ENCODE measurements at places on chromosomes 16 and 17.

DNA sequence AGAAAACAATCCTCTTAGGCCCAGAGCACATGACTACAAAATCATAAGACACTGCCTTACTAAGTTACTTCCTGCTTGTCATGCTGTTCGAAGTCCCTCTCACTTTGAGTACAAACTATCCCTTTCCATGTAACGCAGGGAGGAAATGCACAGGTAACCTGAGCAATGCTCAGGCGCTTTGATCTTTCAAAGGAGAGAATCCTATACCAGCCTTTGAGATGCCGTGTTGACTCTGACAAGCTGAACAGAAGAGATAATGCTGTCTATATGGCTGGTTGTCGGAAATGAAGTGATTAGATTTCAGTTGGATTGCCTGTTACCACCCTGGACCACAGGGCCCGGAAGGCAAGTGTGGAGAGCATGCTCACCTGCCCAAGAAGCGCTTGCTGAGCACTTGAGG is 75.9 kb downstream of the CDH11 start:
- DNase-seq, result no peak

GRCh38 chr17:77439189-77440018 is 298.6 kb downstream of the SEC14L1 start:
- DNase-seq, result no peak

- peak; percentile 13 for DNase-seq
These were observed 19.6 kb downstream of the CLUAP1 start for GRCh38 chr16:3520413-3520812.

DNA sequence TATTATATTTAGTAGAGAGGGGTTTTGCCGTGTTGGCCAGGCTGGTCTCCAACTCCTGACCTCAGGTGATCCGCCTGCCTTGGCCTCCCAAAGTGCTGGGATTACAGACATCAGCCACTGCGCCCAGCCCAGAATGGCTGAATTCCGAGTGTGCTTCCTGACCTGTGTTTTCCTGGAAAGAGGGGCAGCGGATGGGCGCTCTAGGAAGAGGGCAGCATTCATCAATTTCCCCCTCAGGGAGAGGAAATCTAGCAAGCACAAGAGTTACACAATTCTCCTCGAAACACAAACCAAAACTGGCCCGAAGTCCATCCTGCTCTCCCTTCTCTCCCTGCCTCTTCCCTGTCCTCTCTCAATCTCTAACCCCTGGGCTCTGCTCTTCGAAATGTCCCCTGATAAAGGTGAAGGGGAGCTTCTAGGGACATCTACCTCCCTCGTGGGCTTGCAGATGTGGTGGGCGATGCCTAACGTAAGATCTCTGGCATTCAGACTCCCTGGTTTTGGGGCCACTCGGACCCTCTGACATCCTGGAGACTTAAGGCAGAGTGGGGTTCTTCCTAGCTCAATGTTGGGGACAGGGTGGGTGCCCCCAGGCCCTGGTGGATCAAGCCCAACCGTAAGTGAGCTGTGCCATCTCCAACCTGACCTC is 1.0 kb downstream of the IL27 start:
- no peak for DNase-seq

GRCh38 chr17:37743875-37744632 is 805 bp downstream of the HNF1B start:
- DNase-seq, result no peak

DNA sequence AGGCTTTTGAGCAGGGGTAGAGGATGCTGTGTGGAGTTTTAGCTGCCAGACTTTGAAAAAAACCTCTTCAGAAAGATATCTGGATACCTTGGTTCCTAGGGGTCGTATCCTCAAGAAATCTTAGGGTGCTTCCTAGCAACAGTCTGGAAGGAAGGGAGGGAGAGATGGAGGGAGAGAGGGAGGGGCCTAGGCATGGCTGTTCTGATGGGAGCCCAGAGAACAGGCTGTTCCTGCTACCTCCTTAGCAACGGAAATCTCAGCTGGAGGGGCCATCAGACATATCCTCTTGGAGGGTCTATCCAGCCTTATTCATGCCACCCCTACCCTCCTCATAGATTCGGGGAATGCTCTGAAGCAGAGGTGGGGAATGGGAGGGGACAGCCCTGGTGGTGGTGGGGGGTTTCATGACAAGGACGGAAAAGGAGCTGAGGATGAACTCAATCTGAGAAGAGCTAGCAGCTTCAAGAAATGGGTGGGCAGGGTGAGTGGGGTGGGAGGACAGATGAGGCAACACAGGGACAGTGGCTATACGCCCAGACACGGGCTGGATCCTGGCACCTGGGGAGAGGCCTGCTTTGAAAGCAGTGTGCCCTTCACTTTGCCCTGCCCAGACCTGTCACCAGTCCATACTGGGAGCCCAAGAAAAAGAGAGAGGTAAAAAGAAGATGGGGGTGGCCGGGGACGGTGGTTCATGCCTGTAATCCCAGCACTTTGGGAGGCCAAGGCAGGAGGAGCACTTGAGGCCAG is 2.9 kb upstream of the THRA start:
- DNase-seq, result no peak

- DNase-seq, result peak; percentile 47
These were observed 70.6 kb downstream of the CYB5B start for GRCh38 chr16:69494991-69495392.

DNA sequence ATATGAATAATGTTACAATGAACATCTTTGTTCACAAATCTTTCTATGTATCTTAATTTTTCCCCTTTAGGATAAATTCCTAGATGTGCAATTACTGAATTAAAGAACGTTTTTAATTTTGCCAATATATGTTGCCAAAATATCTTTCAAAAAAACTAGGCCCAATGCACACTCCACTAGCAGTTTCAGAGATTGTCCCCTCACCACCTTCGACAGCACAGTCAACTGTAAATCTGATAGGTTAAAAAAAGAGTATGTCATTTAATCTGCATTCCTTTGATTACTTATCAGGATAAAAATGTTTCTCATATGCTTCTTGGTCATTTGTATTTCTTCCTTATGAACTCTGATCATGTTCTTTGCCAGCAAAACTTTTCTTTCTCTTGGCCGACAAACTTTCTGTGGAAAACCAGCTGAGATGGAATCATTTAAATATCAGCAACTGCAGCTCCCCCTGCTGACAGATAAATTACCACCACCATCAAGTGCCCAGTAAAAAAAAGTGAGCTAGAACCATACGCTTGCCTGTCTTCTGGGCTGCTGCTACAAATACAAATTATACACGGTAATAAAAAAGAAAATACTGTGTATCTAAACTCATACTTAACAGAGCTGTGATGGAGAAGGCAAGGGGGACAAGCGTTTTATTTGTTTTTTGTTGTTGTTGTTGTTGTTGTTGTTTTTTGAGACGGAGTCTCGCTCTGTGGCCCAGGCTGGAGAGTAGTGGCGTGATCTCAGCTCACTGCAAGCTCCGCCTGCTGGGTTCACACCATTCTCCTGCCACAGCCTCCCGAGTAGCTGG is 19.6 kb upstream of the KANSL1 start:
- peak; percentile 91 for DNase-seq

DNA sequence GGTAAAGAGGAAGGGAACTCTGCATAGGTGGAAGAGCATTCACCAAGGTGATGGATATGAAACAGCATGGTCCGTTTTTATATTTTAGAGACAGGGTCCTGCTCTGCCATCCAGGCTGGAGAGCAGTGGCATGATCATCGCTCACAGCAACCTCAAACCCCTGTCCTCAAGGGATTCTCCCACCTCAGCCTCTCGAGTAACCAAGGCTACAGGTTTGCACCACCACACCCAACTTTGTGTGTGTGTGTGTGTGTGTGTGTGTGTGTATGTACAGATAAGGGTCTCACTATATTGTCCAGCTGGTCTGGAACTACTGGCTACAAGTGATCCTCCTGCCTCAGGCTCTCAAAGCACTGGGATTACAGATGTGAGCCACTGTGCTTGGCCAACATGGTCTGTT is 77.5 kb upstream of the NACA2 start:
- DNase-seq, result no peak

DNA sequence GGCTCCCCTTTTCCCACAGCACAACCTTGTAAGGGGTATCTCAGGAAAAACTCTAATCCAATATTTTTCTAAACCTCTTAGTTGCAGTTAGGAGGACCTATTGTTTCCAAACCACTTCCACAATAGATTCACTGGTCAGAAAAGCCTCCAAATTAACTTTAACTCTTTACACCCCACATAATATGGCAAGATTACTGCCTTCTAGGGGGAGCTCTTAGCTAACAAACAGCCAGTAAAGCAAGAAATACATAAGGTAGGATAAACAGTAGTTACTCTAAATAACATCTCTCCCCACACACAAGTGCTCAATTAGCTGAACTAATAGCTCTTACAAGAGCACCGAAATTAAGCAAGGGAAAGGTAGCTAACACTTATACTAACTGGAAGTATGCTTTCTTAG is 192.1 kb upstream of the KIF2B start:
- DNase-seq, result no peak

DNA sequence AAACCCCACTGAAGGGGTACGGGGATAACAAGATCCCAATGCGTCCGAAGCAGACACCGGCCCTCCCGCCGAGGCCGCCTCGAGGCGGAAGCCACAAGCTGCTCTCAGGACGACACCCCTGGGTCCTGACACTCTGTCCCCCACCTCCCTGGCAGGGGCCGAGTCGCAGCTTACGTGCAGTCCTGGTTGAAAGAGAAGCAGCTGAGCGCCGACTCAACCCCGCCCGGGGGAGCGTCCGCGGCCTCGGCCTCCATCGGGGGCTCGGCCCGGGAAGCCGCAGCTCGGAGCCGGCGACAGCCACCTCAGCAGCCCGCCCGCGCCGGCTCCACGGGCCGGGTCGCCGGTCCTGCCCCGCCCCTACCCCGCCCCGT is at the start of gene WIPI1:
WIPI1 (minus strand) TSS at position 329 of the 371 bp plus-strand sequence; CDS start at position 254, 75 bp downstream.
- DNase-seq, result no peak

DNA sequence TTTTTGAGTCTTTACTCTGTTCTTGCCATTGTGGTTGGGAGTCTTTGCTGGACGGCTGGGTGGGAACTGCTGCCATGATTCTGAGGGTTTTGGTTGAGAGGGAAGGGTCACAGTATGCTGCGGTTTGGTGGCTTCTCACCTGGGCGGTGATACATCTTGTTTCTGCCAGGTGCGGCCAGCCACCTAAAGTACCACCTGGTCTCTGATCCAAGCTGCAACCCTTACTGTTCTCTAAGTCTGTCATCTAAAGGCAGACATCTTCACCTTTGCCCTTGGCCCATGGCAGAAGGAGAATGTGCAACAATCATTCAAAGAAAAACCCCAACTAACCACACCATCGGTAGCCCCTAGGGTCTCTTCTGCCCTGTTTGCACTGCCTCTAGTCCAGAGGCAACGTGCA is 19.6 kb upstream of the MPO start:
- DNase-seq, result no peak

GRCh38 chr17:19905502-19905901 is 37.8 kb upstream of the ULK2 start:
- no peak for DNase-seq

DNA sequence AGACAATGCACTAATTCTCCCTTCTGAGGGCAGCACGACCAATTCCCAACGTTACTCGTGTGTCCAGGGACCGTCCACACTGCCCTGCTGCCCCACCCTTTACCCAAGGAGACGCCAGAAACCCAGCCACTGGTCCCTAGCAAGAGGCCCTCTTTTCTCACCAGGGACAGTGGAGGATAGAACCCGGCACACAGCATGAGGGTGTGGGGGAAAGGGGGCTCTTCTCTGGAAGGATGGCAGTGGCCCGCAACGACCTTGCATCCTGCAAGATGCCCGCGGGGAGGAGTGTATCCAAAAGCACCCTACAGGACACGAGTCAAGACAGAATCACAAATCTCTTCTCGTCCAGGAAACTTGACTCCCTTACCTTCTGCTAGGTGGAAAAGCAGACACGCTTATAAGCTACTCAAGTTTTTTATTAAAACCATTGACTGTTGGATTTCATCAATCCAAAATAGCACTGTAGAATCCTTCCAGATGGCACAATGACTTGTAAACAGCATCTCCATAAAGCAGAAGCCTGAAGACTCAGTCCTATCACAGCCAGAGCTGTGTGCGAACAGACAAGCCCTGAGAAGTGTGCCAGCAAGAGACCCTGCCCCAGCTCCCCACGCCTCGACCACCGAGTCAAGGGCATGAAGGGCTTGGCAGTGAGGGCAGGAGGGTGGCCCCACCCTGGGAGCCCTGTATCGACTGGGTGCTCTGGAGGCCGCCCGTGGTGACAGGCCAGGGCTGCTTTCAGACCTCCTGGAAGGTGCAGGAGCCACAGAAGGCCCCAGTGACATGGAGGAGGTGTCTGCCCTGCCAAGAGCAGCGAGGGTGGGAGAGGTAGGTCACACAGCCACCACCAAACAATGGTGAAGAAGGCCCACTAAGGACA is 103.8 kb downstream of the ANKRD11 start:
- no peak for DNase-seq

GRCh38 chr16:69709456-69710084 is 16.8 kb downstream of the NQO1 start:
- peak; percentile 81 for DNase-seq

GRCh38 chr17:45954914-45955313 is 44.1 kb upstream of the STH start:
- no peak for DNase-seq

DNA sequence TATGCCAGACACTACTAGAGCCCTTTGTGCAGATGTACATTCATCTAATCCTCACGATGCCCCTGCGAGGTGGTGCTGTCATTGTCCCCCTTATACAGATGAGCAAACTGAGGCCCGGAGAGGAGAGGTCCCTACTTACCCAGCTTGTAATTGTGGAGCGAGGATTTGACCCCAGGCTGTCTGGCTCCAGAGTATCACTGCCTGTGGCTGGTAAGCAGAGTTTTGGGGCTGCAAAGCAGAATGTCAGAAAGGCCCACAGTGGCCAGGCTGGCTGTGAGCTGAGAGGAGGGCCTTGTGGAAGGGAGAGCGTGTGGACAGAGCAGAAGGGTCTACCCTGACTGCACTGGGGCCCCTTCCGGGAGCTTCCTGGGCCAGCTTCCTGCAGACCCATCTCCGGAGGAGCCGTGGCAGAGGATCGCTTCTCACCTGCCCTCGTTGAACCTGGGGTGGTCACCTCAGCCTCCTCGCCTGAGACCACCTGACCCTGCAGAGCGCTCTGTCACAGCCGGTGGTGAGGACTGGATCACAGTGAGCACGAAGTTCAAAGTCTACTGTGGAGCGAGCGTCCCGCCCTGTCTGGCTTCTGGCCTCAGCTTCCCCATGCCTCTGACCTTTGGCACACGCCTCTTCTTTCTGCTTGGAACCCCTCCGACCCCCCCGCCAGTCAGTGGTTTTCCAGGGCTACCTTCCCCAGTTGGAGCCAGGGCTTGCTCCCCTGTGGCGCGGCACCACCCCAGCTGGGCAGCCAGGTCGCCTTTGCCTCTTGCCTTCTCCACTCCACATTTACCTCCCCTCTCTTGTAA is 12.1 kb downstream of the CMIP start:
- no peak for DNase-seq

DNA sequence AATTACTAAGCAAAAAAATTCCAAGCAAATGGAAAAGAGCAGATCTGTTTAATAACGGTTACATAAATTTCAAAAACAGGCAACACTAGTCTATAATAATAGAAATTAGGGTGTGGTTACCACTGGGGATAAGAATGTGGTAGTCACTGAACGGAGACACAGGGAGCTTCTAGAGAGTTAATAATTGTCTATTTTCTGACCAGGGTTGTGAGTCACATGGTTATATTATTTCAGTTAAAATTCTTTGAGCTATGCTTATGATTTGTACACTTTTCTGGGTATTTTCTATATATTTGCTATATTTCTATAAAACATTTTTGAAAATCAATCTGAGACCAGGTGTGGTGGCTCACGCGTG is 433.9 kb upstream of the MAF start:
- no peak for DNase-seq

GRCh38 chr16:86198206-86199118 is 299.5 kb downstream of the IRF8 start:
- no peak for DNase-seq
